ENCODE measurements at places on chromosomes 12 and 14.
A peak's percentile ranks its signal among the peaks of the same experiment; 100 is the strongest.

DNA sequence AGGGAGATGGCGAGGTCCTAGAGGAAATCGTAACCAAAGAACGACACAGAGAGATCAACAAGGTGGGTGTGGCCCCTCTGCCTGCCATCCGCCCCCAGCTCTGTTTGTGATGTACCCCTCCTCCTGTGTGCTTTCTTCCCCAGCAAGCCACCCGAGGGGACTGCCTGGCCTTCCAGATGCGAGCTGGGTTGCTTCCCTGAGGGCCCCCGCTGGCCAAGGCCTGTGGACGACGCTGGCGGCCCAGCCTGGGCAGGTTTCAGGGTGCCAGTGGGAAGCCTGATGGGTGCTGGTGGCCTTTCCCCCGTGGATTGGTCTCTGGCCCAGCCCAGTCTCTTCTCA, 2.0 kb downstream of the ARL6IP4 start:
- peaks cover 24% of the 10 kb centered on the region for H3K4me1 ChIP-seq
- no peak for DNase-seq
- H3K27ac ChIP-seq, result peak overlapping the region; percentile 77
- peak overlapping the region; percentile 90 for H3K4me3 ChIP-seq
- H3K27me3 ChIP-seq, result no peaks in the 10 kb centered on the region
- H3K36me3 ChIP-seq, result no peaks in the 10 kb centered on the region

- H3K27ac ChIP-seq, result no peak overlapping the region
- H3K27me3 ChIP-seq, result no peaks in the 10 kb centered on the region
- no peaks in the 10 kb centered on the region for H3K4me1 ChIP-seq
- no peak overlapping the region for H3K4me3 ChIP-seq
- H3K36me3 ChIP-seq, result no peaks in the 10 kb centered on the region
Observed at GRCh38 chr14:70770490-70770889, 38.8 kb downstream of the MAP3K9 start.

GRCh38 chr14:68688872-68689371, 103.9 kb downstream of the ZFP36L1 start:
- H3K4me1 ChIP-seq, result peaks cover 45% of the 10 kb centered on the region
- no peak for DNase-seq
- no peak overlapping the region for H3K4me3 ChIP-seq
- no peaks in the 10 kb centered on the region for H3K36me3 ChIP-seq
- no peaks in the 10 kb centered on the region for H3K27me3 ChIP-seq

DNA sequence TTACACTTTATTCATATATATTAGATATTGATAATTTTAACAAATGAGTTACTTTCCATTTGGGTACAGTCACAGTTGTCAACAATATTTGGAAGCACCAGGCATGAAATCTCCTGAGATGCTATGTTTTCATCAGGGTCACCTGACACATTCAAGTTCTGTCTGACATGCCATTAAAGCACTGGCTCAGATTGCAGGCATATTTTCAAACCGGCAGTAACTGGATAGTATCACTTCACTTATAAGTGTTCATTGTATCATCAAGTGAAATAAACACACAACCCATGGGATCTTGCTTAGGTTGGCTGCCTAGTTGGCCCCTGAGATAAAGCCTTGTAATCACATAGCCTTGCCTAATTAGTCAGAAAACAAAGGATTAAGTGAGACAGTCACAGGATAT, 4.8 kb downstream of the IFNG start:
- no peaks in the 10 kb centered on the region for H3K27me3 ChIP-seq
- peaks cover 90% of the 10 kb centered on the region for H3K4me1 ChIP-seq
- H3K36me3 ChIP-seq, result peaks cover 75% of the 10 kb centered on the region
- peak overlapping the region; percentile 83 for H3K4me3 ChIP-seq
- DNase-seq, result peak; percentile 72
- peak overlapping the region; percentile 96 for H3K27ac ChIP-seq
